ENCODE measurements at places on chromosomes 3 and 15.

GRCh38 chr15:33910741-33911140, 57.6 kb upstream of the CHRM5 start:
- no peak overlapping the region for H3K4me3 ChIP-seq
- no peaks in the 10 kb centered on the region for H3K27me3 ChIP-seq
- no peaks in the 10 kb centered on the region for H3K36me3 ChIP-seq
- H3K4me1 ChIP-seq: peaks cover 29% of the 10 kb centered on the region
- peak; percentile 64 for DNase-seq
- peak overlapping the region; percentile 49 for H3K27ac ChIP-seq

GRCh38 chr15:61715082-61715481, 345.2 kb downstream of the VPS13C start:
- no peak overlapping the region for H3K4me3 ChIP-seq
- H3K27me3 ChIP-seq: no peaks in the 10 kb centered on the region
- no peak overlapping the region for H3K27ac ChIP-seq
- H3K4me1 ChIP-seq: no peaks in the 10 kb centered on the region

DNA sequence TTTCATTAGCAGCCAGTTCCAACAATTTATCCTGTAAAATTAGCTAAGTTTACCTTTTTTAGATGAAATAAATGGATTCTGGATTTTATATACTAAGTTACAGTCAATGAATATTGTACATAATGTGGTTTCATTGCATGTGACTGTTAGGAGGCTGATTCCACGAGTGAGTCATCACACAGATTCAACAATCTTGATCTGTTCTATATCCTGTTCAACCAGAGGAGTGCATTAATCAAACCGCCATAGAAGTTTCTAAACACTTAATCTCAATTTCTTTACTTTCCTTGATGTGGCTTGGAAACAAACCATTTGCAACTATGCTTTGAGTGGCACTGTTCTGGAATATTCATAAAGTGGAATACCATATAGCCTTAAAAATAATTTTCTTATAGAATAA, 15.3 kb downstream of the DNAJC13 start:
- no peaks in the 10 kb centered on the region for H3K27me3 ChIP-seq
- H3K36me3 ChIP-seq: peaks cover 20% of the 10 kb centered on the region
- DNase-seq: peak; percentile 88
- H3K4me3 ChIP-seq: no peak overlapping the region
- peaks cover 12% of the 10 kb centered on the region for H3K4me1 ChIP-seq
- peak overlapping the region; percentile 76 for H3K27ac ChIP-seq

GRCh38 chr3:159796226-159796625, 192.4 kb upstream of the IL12A start:
- peak overlapping the region; percentile 88 for H3K27ac ChIP-seq
- no peak overlapping the region for H3K4me3 ChIP-seq
- H3K4me1 ChIP-seq: peaks cover 36% of the 10 kb centered on the region
- H3K36me3 ChIP-seq: no peaks in the 10 kb centered on the region

- H3K4me3 ChIP-seq: no peak overlapping the region
- H3K27me3 ChIP-seq: peaks cover 29% of the 10 kb centered on the region
- peaks cover 6% of the 10 kb centered on the region for H3K4me1 ChIP-seq
- DNase-seq: no peak
- no peak overlapping the region for H3K27ac ChIP-seq
- no peaks in the 10 kb centered on the region for H3K36me3 ChIP-seq
Observed at GRCh38 chr3:24832891-24833290, 338.2 kb upstream of the THRB start.

DNA sequence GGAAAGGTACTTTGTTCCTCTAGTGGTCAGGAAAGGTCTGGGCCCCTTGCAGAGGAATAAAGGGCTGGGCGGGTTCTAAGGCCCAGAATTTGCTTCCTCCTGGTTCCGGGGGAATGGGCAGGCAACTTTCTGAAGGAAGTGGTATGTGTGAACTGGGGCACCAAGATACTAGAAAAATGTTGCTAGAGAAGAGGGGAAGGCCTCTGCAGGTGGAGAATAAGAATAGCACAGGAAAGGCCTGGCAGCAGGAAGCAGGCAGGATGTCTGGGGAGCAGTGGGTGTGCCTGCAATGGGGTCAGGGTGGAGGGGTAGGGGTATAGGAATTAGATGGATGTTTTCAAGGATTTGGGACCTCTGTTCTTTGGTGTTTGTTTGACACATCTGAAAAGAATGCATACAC, 2.0 kb downstream of the SLC22A13 start:
- H3K27ac ChIP-seq: no peak overlapping the region
- no peaks in the 10 kb centered on the region for H3K27me3 ChIP-seq
- no peak overlapping the region for H3K4me3 ChIP-seq
- DNase-seq: no peak

DNA sequence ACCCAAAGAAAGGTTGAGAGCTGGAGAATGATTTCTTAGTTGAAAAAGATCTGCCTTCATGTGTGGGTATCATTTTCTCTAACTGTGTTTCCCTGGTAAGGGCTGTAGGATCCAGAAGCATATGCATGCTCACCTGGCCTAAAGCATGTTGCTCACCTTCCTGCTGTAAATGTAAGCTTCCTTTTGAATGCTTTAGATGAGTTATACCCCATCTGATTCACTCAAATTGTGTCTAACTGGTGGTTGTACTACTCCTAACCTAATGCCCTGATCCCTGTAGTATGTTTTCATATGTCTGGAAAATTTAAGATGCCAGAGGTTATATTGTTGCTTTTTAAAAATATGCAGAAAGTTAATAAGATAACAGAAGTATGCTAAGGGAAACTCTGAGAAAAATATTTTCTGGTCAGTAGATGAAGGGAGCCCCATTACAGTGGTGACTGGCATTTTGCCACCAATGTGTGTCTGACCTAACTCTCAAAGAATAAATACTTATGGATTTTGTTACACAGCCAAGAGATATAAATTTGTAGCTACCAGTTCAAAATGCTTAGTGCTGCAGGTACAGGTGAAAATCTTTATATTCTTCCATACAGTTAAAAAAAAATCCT, 7.7 kb downstream of the FILIP1L start:
- H3K4me3 ChIP-seq: no peak overlapping the region
- no peak overlapping the region for H3K27ac ChIP-seq
- peak; percentile 76 for DNase-seq
- H3K27me3 ChIP-seq: no peaks in the 10 kb centered on the region
